ENCODE measurements at places on chromosomes 2 and 18.

DNA sequence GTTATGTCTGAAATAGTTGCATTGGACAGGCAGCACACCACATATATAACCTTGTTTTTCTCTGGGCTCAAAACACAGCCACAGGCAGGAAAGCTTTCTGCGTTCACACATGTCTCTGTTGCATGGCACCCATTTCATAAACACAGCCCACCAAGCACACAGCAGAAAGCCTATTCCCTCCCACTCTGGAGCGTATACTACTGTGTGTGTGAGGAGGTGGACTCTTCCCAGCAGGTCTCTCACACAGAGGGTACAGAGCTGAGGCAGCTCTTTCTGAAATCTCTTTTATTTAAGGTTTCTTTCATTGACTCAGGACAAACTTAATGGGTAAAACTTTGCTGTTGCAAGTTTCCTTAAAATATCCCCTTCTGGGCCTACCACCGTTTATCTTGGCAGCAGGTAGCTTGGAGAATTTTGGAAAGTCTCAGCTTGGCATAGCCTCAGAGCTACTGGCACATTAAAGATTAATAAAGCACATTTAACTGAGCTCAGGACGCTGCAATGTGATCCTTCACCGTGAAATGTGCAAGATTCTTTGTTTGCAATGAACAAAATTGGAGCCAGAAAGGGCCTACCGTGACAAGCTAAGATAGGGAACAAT, 105.1 kb upstream of the NCKAP5 start:
- no peak for DNase-seq

GRCh38 chr2:239019183-239019581, 171.3 kb downstream of the TWIST2 start:
- no peak for DNase-seq

GRCh38 chr2:237446338-237446665, 32.3 kb upstream of the COL6A3 start:
- DNase-seq = no peak

GRCh38 chr2:222973237-222973636, 78.8 kb upstream of the KCNE4 start:
- no peak for DNase-seq

- no peak for DNase-seq
Observed at GRCh38 chr18:21907451-21907850, 166.9 kb downstream of the MIB1 start.

- DNase-seq = no peak
Observed at GRCh38 chr2:236678307-236678975, 108.8 kb downstream of the ACKR3 start.

- no peak for DNase-seq
Observed at GRCh38 chr2:121363632-121364420, 78.8 kb upstream of the TFCP2L1 start.

DNA sequence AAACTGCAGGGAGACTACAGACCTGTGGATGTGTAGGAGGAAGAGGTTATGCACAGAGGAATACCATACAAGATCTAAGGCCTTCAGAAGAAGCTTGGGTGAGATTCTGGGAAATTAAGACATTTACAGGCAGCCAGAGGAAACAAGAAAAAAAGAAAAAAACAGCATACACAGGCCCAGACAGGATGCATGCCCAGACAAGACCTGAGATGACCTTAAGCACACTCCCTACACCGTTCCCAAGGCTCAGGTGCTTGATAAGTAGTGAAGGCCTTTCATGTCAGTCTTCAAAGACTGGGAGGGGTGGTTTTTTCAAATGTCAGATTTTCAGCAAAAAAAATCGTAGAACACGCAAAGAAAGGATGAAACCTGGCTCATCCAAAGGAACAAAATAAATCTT, 83.0 kb downstream of the CCDC138 start:
- DNase-seq = no peak

DNA sequence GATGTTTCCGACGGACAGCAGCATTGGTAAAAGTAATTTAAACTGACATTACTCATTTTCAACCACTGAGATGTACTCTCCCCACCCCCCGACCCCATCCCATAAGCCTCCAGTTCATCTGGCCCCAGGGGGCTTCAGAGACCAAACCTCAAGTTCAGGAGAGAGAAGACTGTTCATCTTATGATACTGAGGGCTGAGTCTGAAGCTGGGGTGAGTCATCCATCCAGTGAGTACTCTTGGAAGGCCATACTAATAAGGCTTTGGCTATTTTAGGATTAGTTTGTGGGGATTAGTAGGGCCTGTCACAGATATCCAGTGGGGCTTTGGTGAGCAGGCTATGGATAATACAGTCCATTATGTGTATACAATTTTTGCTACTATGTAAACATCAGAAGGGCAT, 125.3 kb upstream of the APCDD1 start:
- no peak for DNase-seq

- no peak for DNase-seq
Observed at GRCh38 chr2:20723543-20723942, 56.6 kb downstream of the GDF7 start.

- DNase-seq = no peak
Observed at GRCh38 chr2:155273323-155273722, 574.8 kb downstream of the KCNJ3 start.

DNA sequence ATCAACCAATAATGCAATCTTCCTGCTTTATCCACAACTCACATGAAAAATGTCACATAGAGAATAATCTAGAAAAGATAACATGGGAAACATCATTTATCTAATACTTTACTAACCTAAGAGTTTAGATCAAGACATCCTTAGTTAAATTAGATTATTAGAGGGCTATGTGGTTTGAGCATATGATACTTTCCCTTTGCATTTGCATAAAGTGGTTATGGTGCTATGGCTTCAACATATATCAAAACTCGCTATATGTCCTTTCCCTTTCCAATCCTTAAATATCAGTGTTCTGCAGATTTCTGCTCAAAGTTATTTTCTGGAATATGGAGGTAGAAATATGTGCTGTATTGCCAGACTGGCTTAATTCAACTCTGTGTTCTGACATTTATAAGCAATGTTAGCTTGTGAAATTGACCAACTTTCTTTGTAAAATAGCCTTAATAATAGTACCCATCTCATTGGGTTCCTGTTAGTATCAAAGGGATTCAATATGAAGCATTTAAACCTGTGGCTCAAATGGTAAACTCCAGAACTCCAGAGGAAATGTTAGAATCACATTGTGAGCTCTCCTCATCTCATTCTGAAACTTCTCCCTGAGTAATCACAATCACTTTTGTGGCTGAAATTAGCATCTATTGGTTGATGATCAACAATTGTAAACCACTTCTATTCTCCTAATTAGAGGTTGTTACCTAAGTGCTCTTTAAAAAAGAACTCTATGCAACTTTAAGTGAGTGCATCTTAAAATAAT, 1089.9 kb upstream of the SLC39A10 start:
- no peak for DNase-seq

DNA sequence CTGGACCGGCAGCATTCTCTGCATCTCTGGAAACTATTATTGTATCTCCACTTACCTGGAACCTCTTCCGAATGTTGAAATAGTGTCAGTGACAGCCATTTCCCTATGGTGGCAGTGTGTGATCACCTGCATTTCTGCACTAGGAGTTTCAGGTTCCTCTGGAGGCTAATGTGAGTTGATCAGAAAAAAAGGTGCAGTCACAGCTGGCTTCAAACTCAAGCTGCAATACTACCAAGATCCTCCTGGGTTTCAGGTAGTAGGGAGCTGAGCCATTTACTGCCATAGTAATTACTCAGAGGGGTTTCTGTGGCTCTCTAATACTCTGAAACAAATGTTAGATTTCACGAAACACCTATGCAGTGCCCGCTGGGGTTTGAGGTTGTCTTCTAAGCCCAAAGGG, 183.5 kb upstream of the OSR1 start:
- DNase-seq = no peak

- DNase-seq = no peak
Observed at GRCh38 chr18:77708826-77709506, 459.3 kb downstream of the GALR1 start.

- no peak for DNase-seq
Observed at GRCh38 chr18:77369644-77370043, 120.0 kb downstream of the GALR1 start.

GRCh38 chr2:95273566-95274290, 521 bp upstream of the PROM2 start:
- no peak for DNase-seq

- no peak for DNase-seq
Observed at GRCh38 chr2:170525566-170525900, 189.6 kb upstream of the SP5 start.

DNA sequence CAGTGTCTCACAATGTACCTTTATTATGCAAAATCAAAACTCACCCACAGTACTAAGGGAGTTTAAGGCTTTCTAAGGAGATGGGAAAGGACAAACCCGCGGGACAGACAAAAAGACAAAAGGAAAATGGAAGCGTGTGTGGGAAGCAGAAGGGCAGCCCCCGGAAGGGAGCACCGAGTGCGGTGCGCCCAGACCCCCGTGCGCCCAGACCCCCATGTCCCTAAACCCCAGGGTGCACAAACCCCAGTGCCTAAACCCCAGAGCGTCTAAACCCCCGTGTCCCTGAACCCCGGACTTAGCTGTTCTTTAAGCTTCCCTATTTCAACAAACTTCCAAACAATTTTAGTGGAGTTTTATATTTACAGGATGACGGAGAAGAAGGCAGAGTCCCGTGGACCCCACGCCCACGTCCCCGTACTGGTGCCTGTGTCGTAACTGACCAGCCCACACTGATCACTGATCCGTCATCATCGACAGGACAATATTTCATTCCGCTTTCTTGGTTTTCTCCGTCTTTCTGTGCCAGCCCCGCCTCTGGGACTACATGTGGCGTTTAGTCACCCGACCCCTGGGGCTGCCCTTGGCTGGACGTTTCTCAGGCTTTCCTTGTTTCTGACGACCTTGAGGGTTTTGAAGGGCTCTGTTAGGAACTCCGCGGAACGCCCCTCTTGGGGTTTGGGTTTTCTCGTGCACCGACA, 76.9 kb downstream of the RTP5 start:
- no peak for DNase-seq

DNA sequence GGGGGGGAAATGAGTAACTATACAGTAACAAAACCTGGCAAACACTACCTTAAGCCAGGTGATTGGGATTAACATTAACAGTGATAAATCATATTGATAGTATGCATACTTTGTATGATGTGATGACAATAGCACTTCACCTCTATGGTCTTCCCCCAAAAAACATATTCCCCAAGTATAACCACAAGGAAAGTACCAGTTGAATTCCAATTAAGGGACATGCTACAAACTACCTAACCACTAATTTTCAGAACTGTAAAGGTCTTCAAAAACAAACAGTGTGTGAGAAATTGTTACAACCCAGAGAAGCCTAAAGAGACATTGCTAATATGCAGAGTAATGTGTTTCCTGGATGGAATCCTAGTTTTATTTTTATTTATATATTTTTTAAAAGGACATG, 152.4 kb downstream of the ZRANB3 start:
- DNase-seq = no peak

DNA sequence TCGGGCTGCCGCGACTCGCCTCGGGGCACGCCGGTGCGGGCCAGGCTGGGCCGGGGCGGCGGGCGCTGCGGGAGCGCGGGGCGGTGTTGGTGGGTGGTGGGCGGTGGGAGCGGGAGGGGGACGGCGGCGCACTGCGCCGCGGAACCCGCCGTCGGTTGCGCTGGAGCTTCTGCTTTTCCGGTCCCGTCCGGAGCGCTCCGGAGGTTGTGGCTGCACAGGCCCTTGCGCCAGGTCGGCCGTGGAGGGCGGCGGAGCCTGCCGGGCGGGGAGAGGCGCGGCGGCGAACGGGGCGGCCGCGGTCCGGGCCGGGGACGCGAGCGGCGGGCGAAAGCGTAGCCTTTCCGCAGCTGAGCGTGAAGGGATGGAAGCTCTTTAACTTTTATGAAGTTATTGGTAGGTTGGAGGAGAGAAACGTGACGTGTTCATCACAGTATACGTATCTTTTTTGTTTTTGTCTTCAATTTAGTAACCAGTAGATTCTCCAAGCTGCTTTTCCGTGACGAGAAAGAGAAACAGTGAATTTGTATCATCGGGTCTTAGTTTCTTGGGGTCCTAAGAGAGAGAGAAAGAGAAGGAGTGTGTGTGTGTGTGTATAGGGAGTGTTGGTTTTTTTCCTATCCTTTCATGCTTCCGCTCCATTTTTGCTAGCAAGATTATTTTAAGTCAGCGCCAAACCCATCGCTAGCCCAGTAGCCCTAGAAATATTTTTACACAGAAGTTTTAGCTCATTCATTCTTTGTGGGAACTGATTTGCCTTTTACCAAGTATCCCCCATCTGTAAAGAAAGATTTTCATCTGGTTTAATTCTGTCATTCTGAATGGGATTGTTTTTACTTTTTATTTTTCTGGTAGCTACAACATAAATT, 535 bp downstream of the ATG4B start:
- DNase-seq = no peak

- no peak for DNase-seq
Observed at GRCh38 chr2:43435746-43436145, 160.1 kb downstream of the THADA start.

DNA sequence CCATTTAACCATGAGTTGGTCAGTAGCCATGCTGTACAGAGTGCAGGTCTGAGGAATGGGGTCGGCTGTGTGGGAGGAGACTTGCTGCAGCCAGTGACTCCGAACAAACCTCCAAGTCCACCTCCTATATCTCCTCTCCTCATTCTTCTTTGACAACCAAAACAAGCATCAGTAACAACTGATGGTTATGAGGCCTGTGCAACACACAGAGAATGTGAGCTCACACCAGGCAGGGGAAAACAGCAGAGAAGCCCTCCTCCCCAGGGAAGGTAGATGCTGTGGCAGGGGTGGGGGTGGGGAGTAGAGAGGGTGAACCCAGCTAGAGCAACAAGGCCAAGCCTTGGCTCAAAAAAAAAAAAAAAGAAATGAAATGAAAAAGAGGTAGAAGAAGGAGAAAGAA, 12.3 kb upstream of the CNGA3 start:
- DNase-seq = no peak

GRCh38 chr2:43038034-43038695, 188.2 kb downstream of the ZFP36L2 start:
- DNase-seq = no peak

- DNase-seq = no peak
Observed at GRCh38 chr2:234092344-234092743, 41.8 kb downstream of the SPP2 start.

DNA sequence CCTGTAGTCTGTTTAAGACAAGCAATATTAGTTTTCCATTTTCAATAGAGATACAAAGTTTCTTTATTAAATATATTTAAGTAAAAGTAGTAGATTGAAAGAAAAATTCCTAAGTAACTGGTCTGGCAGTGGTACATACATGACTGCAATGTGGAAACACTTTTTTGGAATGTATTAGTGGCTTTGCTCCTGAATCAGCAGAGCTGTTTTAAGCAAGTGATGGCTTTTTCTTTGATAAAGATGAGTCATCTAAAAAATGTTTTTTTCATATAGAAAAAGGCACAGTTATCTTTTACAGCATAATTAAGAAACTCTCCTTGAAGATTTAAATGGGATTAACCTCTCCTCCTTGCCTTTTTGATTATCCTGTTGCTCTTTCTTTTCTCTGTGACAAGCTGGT, 34.9 kb downstream of the KDM3A start:
- no peak for DNase-seq

- no peak for DNase-seq
Observed at GRCh38 chr18:7813131-7813530, 246.0 kb downstream of the PTPRM start.

GRCh38 chr2:235366390-235366789, 127.5 kb upstream of the AGAP1 start:
- DNase-seq = no peak
